Activated CD8-positive, alpha-beta memory T cell treated with anti-CD3 and anti-CD28 coated beads, Interleukin-2, amount 50 U/mL, for 4 hours (primary cell): ENCODE measurements at places on chromosomes 6 and 20.

- DNase-seq, result no peak
These were observed 7.7 kb downstream of the CCN6 start for GRCh38 chr6:112061605-112062004.

DNA sequence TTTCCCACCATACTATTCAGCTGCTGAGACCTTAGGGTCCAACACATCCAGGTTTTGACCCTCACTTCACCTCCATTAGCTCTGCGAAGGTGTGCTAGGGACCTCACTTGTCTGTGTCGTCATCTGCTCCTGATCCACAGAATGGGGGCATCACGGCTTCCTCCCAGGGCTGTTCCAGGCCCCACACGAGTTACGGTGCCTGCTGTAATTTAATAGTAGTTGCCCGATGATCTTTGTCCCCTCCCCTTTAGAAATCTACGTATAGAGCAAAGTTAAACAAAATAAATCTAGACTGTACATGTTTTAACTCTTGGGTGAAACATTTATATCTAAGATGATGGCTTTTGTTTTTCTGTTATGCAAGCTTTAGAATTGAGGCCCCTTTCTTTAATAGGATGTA lies 49.1 kb upstream of the NAA20 start:
- DNase-seq, result no peak

DNA sequence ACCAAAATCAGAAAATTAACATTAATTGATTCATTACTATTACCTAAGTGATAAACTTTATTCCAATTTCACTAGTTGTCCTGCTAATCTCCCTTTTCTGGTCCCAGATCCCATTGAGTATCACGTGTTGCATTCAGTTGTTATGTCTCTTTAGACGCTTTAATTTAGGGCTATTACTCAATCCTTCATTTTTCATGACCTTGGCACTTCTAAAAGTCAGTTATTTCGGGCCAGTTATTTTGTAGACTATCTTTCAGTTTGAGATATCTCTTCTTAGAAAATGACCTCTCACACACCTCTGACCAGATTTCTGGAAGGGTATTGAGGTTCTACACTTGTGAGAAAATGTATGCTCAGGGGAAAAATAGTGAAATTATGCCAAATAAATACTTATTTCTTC lies 34.0 kb upstream of the TASP1 start:
- no peak for DNase-seq

DNA sequence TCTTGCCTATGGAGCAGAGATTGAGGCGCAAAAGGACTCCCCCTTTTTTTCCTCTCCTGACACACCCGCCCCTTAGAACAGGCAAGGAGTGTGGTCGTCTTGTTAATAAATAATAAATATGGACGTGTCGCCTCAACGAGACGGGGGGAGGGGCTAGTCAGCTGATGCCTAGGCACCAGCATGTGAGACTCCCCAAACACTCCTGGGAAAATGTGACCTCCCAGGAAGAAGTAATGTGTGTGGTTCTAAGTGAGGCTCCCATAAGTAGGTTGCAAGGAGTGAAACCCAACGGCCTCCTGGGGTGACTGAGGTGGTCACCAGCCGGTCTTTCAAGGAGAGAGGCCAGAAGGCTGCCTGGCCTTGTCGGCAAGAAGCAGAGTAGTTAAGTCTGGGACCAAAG lies 1.1 kb upstream of the FAXC start:
- DNase-seq, result no peak

GRCh38 chr20:18749528-18749927 lies 64.1 kb upstream of the SCP2D1 start:
- no peak for DNase-seq

DNA sequence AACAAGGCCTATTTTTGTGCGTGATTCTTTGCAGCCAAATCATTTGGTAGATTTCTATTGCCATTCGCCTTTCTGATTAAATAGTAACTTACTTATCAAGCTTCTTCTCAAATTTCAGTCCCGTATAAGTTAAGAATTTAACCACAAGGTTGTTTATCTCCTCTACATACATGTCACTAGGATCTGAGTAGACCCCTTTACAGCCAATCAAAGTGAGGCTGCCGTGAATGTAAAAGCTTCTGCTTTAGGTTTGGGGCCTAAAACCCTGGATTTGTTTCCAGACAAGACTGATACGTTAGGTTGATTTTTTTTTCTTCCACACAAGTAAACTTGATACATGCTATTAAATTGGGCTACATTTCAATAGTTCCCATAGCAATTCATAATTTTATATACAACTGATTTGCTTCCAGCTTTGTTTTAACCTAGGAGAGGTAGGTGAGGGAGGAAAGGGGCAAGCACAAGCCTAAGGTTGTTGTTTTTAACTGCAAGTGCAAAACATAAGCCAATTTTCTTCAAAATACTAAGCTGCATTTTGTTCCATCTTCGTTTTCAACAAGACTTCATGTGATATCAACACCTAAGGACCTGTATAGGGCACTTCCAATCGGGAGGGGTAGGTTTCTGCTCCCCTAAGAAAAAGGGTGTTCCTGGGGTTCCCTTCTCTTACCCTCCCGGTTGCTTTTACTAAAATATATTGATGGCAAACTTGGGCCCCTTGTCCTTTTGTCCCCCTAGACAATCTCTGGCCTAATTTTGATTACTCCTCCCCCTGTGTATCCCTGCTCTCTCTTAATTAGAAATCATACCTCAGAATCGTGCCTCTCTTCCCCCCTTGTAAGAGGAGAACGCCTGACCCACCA lies 1.7 kb downstream of the RANBP9 start:
- DNase-seq, result no peak

DNA sequence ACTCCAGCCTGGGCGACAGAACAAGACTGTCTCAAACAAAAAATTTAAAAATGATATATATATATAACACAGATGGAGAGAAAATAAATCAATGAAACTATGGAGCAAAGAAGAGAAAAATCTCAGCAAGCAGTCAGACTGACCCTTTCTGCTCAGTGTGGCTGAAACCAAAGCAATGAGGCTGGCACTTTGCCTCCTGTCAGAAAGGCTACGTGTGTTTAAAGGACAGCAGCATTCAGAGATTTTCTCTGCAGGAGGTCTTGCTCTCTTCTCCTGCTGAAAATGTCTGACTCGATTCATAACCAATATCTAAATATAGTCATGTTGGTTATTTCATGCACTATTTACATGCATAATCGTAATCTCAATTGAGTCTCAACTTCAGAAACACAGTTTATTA lies 527.0 kb upstream of the JARID2 start:
- no peak for DNase-seq

GRCh38 chr20:21559305-21559704 lies 45.4 kb upstream of the NKX2-2 start:
- DNase-seq, result no peak
